Endothelial cell of umbilical vein (primary cell): ENCODE measurements at places on chromosomes 3 and 15. TPM values are rescaled to one million over a fixed set of nuclear protein-coding genes. Genes with fewer than 3 reads are reported as not detected.

The TMEM212 gene
- polyA plus RNA-seq = 0.14 TPM in 1 of 2 replicates, not detected in the other

The INSYN1 gene
- polyA plus RNA-seq = 0.18 and 0.29 TPM in 2 replicates

The TM4SF18 gene
- 150 and 163 TPM in 2 replicates for polyA plus RNA-seq

The IL1RAP gene
- polyA plus RNA-seq = 3.4 and 4.3 TPM in 2 replicates

The KNL1 gene
- 3.7 and 4.0 TPM in 2 replicates for polyA plus RNA-seq

The ARRDC4 gene
- 1.1 and 1.2 TPM in 2 replicates for polyA plus RNA-seq

The EBLN2 gene
- polyA plus RNA-seq = 2.5 and 2.8 TPM in 2 replicates
